Putamen (tissue), 1 donor: ENCODE measurements at places on chromosomes 5 and 9.

GRCh38 chr5:151159649-151160373 is 2.2 kb upstream of the ANXA6 start:
- no peak for DNase-seq

DNA sequence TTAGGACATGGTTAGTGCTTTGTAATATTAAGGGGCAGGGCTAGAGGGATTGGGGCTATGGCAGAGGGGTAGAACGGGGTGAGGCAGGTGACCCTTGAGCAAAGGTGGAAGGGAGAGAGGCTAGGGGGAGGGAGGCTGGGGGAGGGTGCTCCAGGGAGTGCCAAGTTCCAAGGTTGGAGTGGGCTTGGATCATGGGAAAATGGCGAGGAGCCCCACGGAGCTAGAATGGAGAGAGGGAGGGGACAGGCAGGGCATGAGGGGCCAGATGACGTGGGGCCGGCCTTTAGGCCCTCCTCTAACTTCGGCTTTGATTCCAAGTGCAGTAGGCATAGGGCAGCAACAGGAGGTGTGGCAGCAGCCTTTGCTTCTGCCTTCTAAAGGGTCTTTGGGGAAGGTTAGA is 171.8 kb upstream of the PANK3 start:
- DNase-seq = no peak

GRCh38 chr5:40570408-40571129 is 109.1 kb upstream of the PTGER4 start:
- no peak for DNase-seq

- no peak for DNase-seq
Observed at GRCh38 chr5:144575736-144576135, 405.1 kb downstream of the KCTD16 start.

GRCh38 chr9:87389936-87390335 is 107.7 kb upstream of the DAPK1 start:
- no peak for DNase-seq

- DNase-seq = no peak
Observed at GRCh38 chr9:37936965-37937364, 33.0 kb upstream of the SLC25A51 start.

DNA sequence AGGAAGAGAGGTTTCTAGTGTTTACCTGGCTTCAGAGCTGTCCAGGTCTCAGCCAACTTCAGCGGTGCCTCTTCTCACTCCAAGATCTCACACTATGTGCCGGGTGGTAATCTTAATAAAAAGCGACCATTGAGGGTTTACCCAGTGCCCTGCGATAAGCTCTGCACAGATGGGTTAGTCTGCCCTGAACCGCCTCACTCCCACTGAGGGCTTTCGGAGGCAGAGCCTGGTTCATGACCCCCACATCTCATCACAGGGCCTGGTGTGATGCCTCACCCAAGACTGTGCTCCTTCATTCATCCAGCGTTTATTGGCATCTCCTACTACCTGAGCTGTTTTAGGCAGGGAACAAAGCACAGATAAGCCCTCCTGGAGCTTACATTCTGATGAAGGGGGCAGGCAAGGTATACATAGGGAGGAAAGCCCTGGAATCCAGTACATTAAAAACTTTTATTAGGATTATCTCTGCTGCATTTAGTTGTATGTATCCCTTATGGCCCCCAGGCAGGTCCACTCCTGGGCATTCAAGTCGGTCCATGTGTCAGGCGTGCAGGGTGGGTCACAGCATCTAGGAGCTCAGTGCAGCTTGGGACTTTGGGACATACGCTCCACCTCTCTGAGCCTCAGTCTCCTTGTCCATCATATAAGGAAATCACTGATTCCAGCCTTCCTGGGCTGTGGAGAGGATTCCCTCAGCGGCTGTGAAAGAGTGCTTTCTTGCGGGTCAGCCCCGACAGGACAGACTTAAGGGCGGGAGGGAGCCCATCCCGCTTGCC is 613 bp upstream of the COL15A1 start:
- DNase-seq = no peak
